ENCODE measurements at places on chromosomes 1 and 21. TPM values are rescaled to one million over a fixed set of nuclear protein-coding genes. Genes with fewer than 3 reads are reported as not detected.

DNA sequence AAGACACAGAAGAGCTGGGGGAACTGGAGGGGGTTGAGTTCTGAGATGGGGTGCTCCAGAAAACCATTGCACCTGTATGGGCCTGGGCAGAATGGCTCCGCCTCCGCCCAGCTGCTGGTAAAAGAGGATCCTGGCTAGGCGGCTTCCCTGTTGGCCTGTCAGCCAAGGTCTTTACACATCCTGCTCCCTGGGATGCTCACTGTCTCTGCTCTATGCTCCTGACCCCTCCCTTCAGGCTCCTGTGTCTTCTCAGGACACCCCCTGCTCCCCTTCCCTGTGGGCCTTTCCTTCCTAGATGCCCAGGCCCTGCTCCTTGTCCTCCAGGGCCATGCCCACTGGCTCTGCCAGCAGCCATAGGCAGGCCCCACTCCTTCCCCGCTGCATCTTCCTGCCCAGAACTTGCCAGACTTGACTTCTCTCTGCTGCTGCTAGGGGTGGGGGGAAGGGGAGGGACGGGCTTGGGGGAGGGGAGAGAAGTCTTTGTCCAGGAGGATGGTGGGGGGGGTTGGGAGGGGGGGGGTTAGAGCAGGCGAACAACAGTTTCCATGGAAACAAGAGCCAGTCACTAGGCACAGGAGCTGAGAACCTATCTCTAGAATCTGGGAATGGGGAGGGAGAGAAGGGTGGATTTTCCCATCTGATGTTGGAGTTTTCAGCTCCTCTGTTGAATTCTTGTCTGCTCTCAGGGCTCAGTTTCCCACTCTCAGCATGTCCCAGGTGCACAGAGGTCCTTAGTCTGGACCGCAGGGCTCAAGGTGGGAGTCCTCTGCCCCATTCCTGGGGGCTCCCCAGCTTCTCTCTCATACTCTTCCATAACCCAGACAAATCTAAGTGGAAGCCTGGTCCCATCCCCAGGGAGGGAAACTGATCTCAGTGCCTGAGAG is 10.6 kb downstream of the CELSR2 start:
- H3K4me3 ChIP-seq, result no peak overlapping the region
- no peak for DNase-seq
- peaks cover 9% of the 10 kb centered on the region for H3K36me3 ChIP-seq

ABCG1 gene
- total RNA-seq, result 4.6 TPM

DNA sequence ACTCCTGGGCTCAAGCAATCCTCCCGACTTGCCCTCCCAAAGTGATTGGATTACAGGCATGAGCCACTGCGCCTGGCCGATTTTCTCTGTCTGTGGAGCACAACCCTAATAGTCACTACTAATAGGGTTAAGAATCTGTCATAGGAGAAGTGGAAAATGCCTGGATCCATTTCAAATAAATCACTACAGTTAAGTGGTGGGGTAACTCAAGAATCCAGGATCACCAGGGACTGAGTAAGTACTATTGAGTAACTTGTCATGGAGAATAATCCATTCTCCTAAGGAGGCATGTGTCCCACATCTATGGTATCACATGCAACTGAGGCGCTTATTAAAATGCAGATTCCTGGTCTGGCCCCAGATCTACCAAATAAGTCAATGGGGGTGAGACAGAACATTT is 53.2 kb downstream of the OPTC start:
- no peak overlapping the region for H3K27ac ChIP-seq
- H3K27me3 ChIP-seq, result peaks cover 4% of the 10 kb centered on the region
- no peak overlapping the region for H3K4me3 ChIP-seq
- no peaks in the 10 kb centered on the region for H3K36me3 ChIP-seq
- no peak for DNase-seq
- no peaks in the 10 kb centered on the region for H3K4me1 ChIP-seq

DNA sequence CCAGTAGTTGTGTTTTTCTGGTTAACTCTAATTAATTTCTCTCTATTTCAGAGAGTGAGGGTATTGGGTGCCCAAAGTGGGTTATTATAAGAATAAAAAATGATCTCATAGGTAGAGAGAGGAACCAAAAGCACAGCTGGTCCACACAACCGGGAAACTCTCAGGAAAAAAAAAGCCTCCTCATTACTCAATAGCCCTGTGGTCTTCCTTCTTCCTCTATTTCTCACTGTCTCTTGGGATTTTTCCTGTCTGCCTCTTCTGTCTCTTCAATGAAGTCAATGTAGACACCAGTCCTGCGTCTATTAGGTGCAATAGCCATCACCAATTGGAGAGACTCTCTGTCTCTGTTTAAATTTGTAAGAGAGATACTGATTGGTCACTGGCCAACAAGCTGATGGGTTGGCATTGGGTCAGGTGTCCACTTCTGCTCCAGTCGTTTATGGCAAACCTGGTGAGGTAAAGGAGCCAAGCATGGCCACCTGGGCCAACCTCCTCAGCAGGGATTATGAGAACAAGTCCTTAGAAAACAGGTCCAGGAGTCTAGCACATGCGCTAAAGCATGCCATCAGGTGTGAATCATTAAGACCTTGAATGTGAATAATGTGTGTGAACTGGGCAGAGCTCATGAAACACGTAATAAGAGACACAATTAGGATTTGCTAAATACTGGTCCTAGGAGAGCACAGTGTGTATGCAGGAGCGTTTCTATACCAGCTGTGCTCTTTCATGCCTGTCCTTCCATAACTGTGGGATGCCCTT is 443.0 kb upstream of the RUNX1 start:
- DNase-seq, result no peak
- H3K4me3 ChIP-seq, result no peak overlapping the region
- no peak overlapping the region for H3K27ac ChIP-seq
- no peaks in the 10 kb centered on the region for H3K4me1 ChIP-seq

NLRP3 gene
- not detected for total RNA-seq

TMCO1 gene
- total RNA-seq, result 102 TPM

DNA sequence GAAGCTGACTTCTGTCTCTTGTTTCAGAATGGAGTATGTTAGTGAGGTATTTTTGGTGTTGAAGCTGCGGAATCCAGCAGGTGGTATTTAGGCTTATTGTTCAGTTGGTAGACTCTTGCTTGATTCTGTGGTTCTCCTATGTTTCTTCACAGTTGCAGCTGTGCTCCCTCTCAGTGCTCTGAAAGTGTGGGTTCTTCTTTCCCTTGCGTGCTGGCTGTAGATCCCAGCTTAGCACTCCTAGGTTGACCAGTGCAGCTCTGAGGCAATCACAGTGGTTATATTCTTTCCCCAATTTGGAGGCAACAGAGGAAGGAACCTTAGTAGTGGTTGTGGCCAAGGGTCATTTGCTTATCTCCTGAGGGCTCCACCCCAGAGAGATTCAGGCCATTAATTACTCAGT is 269.2 kb upstream of the NRIP1 start:
- H3K4me1 ChIP-seq, result no peaks in the 10 kb centered on the region
- no peaks in the 10 kb centered on the region for H3K27me3 ChIP-seq
- no peaks in the 10 kb centered on the region for H3K36me3 ChIP-seq
- DNase-seq, result no peak
- no peak overlapping the region for H3K4me3 ChIP-seq
- H3K27ac ChIP-seq, result peak overlapping the region; percentile 11

DNA sequence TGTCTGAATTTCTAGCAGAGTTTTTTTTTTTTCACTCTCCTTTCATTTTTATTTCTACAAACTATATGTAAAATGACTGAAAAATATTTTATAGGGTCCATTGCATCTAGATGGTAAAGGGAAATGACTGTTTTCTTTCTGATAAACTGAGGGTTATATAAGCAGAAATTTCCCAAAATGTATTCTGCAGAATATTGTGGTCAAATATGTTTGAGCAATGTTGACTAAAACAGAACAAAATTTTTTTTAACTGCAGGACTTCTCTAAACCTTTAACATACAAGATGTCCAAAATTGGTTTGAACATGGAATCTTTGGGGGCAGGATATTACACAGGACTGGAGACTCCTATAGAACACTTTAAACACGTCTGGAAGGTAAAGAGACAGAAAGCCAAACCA is 190.5 kb downstream of the TOMM20 start:
- no peaks in the 10 kb centered on the region for H3K4me1 ChIP-seq
- H3K4me3 ChIP-seq, result no peak overlapping the region
- DNase-seq, result no peak

DNA sequence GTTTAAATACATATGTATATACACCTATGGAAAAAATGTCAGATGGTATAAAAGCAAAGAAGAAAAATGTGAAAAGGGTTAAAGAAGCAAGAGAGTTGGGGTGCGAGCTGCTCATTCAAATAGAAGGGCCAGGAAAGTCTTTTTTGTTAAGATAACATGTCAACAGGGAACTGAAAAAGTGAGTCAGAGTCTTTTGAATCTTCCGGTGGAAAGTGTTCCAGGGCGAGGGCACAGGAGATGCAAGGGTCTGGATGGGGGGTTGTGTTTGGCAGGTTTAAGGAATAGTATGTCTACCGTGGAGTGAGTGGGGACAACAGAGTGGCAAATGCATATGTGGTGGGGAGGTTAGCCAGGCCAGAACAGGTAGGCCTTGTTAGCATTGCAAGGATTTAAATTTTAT is 22.2 kb upstream of the GNG12 start:
- H3K27me3 ChIP-seq, result peaks cover 7% of the 10 kb centered on the region
- no peaks in the 10 kb centered on the region for H3K36me3 ChIP-seq
- H3K27ac ChIP-seq, result no peak overlapping the region
- H3K4me1 ChIP-seq, result peaks cover 1% of the 10 kb centered on the region
- no peak overlapping the region for H3K4me3 ChIP-seq

DCST1 gene
- total RNA-seq, result not detected

SEC22B gene
- total RNA-seq, result 28.1 TPM

DNA sequence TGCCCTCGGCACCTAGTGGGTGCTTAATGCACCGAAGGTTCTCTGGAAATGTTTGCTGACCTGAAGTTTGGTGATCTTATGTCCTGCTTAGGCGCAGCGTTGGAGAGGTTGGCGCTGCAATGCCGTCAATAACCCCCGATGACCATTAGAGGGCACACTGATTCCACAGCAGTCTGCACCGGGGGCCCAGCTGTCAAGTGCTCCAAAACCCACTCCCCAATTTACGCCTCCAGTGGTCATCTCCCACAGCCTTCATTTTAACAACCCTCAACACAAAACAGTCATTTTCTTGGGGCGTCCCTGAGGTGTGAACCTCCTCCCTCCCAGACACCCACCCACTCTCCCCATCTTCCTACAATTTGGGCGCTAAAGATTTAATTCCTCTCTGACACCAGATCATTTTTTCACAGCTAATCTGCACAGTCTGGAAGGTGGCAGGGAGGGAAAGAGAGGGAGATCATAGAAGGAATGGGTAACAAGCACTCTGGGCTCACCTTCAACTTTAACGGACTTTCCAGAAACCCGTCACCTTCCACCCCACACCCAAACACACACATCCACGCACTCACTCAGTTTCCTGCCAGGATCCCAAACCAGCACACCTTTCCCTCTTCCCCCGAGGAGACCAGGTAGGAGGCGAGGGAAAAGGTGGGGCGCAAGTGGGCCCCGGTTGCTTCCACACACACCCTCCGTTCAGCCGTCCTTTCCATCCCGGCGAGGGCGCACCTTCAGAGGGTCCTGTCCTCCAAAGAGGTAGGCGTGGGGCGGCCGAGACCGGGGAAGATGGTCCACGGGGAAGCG is 570 bp upstream of the NPR1 start:
- no peaks in the 10 kb centered on the region for H3K36me3 ChIP-seq
- H3K4me3 ChIP-seq, result peak overlapping the region; percentile 60
- H3K27ac ChIP-seq, result peak overlapping the region; percentile 34
- H3K27me3 ChIP-seq, result peaks cover 50% of the 10 kb centered on the region
- peak; percentile 37 for DNase-seq

DNA sequence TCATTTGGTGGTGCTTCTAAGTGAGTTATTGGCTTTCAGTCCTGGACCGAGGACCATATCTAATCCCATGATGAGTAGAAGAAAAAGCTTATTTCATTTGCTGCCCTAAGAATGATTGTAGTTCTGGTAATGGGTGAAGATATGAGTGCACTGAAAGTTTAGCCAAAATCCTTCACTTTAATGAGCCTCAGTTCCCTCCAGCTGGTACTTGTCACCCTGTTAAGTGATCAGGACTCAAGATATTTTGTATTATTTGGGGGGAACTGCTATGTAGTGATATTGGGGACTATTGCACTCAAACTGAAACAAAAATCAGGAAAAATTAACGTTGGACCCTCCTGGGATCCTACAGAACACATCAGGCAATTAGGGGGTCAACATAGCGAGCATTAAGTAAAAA is 165.9 kb downstream of the PRDM2 start:
- no peaks in the 10 kb centered on the region for H3K36me3 ChIP-seq
- H3K4me3 ChIP-seq, result no peak overlapping the region
- DNase-seq, result no peak
- H3K4me1 ChIP-seq, result no peaks in the 10 kb centered on the region
- peaks cover 20% of the 10 kb centered on the region for H3K27me3 ChIP-seq

- no peaks in the 10 kb centered on the region for H3K4me1 ChIP-seq
- H3K4me3 ChIP-seq, result no peak overlapping the region
- H3K36me3 ChIP-seq, result peaks cover 3% of the 10 kb centered on the region
- H3K27ac ChIP-seq, result no peak overlapping the region
Measured at GRCh38 chr1:152397474-152397873, 16.6 kb downstream of the CRNN start.

All from progenitor cell of endocrine pancreas (in vitro differentiated cells).